ENCODE measurements at places on chromosomes 4 and X.

- DNase-seq: no peak
These were observed 71.6 kb downstream of the MCUB start for GRCh38 chr4:109631532-109632108.

- DNase-seq: peak; percentile 21
These were observed 113.8 kb upstream of the STIM2 start for GRCh38 chr4:26746802-26747213.

GRCh38 chr4:87430038-87430437 lies 7.7 kb downstream of the NUDT9 start:
- DNase-seq: no peak

DNA sequence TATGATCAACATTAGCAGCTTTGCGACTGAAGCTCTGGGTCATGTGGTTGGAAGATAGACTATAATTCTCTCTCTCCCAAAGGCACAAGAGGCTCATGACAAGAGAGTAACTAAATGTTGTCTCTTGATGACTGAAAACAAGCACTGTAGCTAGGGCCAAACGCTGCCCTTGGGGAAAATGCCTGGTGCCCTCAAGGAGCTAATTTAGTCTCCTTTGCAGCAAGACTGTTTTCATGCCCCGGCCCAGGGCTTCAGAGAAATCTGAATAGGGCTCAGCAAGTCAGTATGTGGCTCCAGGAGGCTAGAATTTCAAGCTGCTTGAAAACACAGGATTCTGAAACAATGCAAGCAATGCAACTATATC lies 411.9 kb downstream of the GPAT3 start:
- DNase-seq: no peak

- no peak for DNase-seq
These were observed 1.8 kb downstream of the ATP11C start for GRCh38 chrX:139930916-139931645.

GRCh38 chr4:1030559-1030958 lies 19.1 kb downstream of the FGFRL1 start:
- no peak for DNase-seq

DNA sequence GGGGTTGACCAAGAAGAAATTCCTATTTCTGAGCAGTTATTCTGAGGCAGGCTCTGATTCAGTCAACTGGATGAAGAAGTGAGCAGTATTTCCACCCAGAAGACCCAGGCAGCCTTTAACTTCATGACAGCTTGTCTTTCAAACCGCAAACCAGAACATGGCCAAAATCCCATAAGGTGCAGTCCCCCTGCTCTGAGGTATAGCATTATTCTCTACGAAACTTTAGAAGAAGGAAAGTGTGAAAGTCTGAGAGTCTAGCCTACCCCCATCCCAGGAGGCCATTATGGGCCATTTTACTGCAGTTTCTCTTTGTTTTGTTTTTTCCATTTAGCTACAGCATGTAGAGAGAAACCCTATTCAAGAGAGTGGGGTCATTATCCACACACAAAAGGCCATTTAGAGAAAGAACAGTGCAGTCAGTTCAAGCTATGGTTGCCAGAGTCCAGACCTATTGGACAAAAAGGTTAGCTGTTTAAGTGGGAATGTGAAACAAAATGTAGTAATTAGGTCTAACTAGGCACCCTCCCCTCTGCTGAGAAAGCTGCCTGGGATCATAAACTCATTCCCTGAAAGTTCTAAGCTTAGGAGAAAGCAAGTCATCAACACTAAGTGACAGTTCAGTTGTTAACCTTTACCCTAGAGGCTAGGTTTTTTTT lies 52.1 kb upstream of the RASGEF1B start:
- no peak for DNase-seq

- DNase-seq: no peak
These were observed 353.9 kb downstream of the AFF2 start for GRCh38 chrX:148854306-148854705.

GRCh38 chr4:80263541-80264351 lies 2.7 kb upstream of the FGF5 start:
- DNase-seq: no peak

DNA sequence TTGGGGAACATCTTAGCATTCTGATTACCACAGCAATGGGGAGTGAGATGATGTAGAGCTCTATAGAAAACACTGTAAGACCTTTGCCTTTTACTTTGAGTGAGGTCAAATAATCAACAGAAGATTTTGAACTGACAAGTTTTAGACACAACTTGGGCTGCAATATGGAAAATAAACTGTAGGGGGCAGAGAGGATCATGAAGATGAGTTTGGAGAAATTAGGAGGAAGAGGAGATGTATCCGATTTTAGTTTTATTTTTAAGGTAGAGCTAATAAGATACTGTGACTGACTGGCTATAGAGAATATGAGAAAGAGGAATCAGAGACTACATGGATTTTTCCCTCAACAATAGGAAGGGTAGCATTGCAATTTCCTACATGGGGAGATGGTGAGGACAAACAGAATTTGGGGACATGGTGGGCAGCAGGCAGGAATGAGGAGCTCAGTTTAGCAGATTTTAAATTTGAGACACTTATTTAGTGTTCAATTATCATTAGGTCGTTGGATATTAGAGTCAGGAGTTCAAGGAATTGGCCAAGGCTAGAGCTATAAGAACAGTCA lies 563.1 kb downstream of the INPP4B start:
- no peak for DNase-seq

GRCh38 chrX:53458082-53458481 lies 23.9 kb upstream of the HSD17B10 start:
- DNase-seq: no peak

DNA sequence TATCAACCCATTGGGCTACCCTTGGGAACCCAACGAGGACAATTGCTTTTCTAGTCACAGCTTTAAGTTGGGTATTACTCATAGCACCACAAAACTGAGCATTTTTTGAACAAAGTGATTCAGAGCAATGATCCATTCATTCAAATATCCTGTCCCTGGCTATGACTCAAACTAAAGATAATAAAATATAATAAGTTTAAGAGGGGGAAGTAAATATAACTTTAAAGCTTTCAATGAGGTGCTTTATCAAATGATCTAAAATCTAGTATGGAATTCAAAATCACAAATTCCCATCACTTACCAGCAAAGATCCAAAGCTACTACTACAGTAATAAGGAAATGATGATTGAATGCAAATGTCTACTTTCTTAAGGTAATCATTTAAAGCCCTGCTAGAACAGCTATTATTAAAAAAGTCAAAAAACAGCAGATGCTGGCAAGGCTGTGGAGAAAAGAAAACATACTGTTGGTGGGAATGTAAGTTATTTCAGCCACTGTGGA lies 39.8 kb upstream of the S100G start:
- no peak for DNase-seq

GRCh38 chrX:23292354-23292987 lies 42.2 kb upstream of the PTCHD1 start:
- no peak for DNase-seq

GRCh38 chr4:176774852-176775251 lies 17.9 kb downstream of the VEGFC start:
- DNase-seq: no peak

DNA sequence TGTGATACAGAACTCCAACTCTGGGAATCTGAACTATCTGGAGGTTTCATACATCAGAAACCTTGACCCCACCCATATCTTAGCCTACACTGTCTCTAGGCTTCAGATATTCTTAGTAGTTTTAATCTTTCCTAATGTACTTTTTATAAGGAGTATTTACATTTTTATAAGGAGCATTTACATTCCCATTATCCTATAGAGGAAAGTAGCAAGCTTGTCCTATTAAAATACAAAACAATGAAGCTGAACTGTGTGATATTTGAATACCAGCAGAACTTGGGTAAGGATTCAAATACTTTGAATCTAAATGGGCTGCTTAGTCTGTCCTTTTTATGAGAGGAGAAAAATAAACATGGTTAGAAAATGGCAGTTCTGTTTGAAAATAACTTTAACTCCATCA lies 247.4 kb downstream of the FMR1NB start:
- DNase-seq: no peak

GRCh38 chr4:176425035-176425434 lies 105.3 kb downstream of the SPCS3 start:
- no peak for DNase-seq

GRCh38 chr4:77385124-77385969 lies 220.3 kb upstream of the CXCL13 start:
- peak; percentile 48 for DNase-seq

GRCh38 chr4:46804781-46805413 lies 104.1 kb downstream of the COX7B2 start:
- no peak for DNase-seq

- DNase-seq: no peak
These were observed 203.1 kb downstream of the EPHA5 start for GRCh38 chr4:65467068-65467680.

DNA sequence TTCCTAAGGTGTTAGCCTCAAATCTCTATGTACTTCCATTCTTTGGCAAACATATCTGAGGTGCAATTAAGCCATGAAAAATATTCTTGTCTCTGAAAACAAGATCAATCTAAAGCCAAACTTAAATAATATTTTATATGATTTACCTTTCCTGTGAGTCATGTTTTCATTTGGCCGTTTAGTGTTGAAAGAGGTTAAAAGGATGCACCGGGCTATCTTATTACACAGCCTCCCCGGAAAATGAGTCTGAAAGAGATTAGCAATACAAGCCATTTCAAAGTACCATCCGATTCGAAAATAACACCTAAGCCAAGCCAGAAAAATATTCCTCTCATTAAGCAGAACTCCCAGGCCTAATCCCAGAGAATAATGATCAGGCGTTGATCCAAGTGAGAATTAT lies 161.5 kb upstream of the EPHA5 start:
- DNase-seq: no peak

GRCh38 chrX:47587091-47587891 lies 5.1 kb downstream of the TIMP1 start:
- DNase-seq: no peak

DNA sequence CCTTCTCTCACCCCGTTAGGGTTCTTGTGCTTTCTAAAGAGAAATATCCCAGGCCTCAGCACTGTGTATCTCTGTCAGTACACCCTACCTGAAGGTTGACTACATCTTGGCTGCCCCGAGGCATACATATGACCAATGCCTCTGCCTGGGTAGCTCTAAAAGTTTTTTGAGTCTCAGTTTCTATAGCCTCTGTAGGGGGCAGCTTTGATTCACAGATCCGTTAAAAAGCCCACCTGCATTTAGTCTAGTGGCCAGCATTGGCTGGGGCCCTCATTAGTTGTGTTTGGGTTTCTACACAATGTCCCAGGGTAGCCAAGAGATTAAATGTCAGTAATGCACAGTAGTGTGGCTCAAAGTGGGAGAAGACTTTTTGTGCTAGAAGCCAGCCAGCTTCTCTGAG lies 151.1 kb downstream of the CFAP299 start:
- DNase-seq: no peak

DNA sequence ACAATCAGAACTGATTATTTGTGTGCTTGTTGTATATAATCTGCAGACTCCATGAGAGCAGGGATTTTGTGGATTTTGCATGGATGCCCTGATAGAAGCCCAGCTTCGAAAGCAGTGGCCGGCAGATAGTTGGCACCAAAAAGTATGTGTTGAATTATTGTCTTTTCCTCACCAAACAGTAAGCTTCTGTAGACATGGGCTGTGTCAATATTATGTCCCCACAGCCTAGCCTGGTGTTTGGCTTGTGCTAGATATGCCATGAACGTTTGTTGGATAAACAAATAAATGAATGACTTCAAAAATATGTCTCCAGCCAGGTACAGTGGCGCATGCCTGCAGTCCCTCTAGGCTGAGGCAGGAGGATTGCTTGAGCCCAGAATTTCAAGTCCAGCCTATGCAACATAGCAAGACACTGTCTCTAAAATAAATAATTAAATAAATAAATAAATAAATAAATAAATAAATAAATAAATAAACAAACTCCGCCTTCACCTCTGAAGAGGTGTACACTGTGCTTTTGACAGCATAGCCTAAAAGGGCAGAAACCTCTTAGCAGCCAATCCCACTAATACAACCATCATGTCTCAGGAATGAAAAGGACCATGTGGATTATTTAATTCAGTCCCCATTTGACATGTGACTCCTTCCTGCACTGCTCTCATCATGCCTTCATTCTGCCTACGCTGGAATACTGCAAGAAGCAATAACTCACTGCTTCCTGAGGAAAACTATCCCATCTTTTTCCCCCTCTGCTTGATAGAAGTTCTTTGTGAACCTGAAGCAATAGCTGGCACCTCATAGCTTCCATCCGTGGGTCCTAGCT lies 335.2 kb downstream of the FBXW7 start:
- no peak for DNase-seq

- DNase-seq: no peak
These were observed 48.2 kb downstream of the THAP9 start for GRCh38 chr4:82948647-82949204.

DNA sequence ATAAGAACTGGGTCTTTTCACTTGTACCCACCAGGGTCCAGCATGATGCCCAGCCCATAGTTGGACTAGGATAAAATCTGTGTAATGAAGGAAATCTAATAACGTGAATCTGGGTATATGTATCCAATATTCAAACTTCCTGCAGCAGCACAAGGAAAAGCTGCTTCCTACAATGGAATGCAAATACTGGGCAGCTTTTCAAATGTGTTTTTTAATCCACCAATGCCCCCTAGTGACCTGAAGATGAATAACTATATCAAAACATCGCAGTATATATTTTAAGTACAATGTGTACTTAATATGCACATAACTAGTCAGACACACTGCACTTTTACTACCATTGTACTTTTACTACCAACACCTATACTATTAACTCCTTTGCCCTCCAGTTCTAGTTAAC lies 5.3 kb downstream of the APOO start:
- peak; percentile 29 for DNase-seq

DNA sequence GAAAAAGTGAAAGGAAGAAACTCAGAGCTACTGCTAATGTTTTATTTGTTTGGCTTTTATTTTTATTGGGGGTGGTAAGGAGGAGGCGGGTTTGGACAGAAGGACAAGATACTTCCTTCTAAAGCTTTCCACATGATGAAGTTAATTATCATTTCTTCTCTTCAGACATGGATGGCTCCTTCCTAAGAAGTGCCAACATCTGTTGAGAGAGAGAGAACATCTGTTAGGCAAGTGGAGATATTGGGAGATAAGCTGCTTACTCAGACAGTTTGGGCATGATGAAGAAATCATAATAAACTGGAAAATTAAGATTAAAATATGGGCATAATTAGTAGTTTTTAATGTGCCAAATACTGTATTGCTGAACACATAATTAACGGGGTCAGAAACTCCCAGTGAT lies 535.7 kb upstream of the INTU start:
- no peak for DNase-seq

DNA sequence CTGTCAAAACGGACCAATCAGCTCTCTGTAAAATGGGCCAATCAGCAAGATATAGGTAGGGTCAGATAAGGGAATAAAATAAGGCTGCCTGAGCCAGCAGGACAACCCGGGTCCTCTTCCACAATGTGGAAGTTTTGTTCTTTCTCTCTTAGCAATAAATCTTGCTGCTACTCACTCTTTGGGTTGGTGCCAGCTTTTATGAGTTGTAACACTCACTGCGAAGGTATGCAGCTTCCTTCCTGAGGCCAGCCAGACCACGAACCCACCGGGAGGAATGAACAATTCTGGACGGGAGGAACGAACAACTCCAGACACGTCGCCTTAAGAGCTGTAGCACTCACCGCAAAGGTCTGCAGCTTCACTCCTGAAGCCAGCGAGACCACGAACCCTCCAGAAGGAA lies 287.8 kb downstream of the RAPGEF2 start:
- peak; percentile 39 for DNase-seq

Data from MV-4-11 (cell line).